ENCODE measurements at places on chromosomes 6 and 20.

GRCh38 chr6:106087548-106088325 lies 1.6 kb downstream of the PRDM1 start:
- DNase-seq, result no peak
- H3K4me1 ChIP-seq, result peaks cover 75% of the 10 kb centered on the region
- H3K27ac ChIP-seq, result peak overlapping the region; percentile 77
- no peaks in the 10 kb centered on the region for H3K27me3 ChIP-seq
- peaks cover 11% of the 10 kb centered on the region for H3K36me3 ChIP-seq

DNA sequence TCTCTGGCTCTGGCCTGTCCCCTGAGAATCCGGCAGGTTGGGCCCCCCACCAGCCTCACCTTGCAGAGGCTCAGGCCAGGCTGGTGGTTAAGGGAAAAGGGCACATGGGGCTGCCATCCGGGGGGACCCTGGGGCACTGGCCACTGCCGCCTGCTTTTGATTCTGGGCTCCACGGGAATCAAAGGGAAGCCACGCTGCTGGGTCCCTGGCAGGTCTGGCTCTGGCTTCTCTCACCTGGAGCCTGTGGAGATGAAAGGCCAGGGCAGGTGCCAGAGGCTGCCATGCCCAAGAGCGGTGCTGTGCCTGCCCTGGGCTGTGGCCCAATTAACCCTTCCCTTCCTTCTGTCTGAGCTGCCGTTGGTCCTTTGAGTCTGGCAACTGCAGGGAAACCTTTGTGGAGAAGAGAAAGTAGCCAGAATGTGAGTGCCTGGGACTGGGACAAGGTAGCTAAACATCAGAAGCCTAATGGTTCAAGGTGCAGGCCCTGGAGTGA lies 9.4 kb upstream of the CDH22 start:
- DNase-seq, result no peak
- H3K36me3 ChIP-seq, result no peaks in the 10 kb centered on the region
- H3K4me1 ChIP-seq, result peaks cover 2% of the 10 kb centered on the region
- H3K27me3 ChIP-seq, result peaks cover 85% of the 10 kb centered on the region

DNA sequence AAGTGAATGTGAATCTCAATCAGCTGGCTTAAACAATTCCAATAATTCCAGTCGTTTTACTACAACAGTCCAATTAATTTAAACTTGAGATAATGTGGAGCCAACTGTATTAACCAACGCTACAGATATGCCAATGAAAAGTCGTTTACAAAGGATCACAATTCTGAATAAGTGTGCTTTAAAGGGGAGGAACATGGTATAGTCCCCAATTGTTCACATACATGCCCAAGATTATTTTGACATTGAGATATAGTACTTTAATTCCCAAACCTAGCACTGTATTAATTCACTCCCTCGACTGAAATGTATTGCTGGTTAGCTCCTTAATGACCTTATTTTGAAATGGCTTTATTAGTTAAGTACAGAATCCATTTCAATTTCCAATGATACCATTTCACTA lies 2.5 kb downstream of the AKIRIN2 start:
- peak overlapping the region; percentile 94 for H3K27ac ChIP-seq
- peak overlapping the region; percentile 93 for H3K4me3 ChIP-seq
- no peak for DNase-seq
- no peaks in the 10 kb centered on the region for H3K27me3 ChIP-seq

- no peak for DNase-seq
- peaks cover 12% of the 10 kb centered on the region for H3K36me3 ChIP-seq
- no peaks in the 10 kb centered on the region for H3K27me3 ChIP-seq
- no peak overlapping the region for H3K27ac ChIP-seq
Measured at GRCh38 chr6:163501439-163501838, 86.9 kb downstream of the QKI start.

DNA sequence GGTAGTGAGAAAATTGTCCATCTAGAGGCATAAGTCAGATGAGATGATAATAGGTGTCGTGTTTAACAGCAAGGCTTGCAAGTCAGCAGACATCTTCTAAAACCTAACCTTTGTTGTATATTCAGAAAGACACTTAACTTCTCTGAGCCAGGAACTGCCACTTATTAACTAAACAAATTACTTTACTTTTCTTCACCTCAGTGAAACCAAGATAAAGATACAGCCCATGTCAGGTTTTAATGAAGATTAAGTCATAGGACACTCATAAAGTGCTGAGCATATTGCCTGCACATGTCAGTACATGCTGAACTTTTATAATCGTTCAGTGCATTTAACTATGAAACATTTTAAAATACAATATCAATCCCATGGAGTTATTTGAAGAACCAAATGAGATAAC lies 286.8 kb downstream of the NKAIN2 start:
- H3K4me3 ChIP-seq, result no peak overlapping the region
- no peaks in the 10 kb centered on the region for H3K27me3 ChIP-seq
- H3K36me3 ChIP-seq, result no peaks in the 10 kb centered on the region
- H3K4me1 ChIP-seq, result no peaks in the 10 kb centered on the region
- no peak for DNase-seq

DNA sequence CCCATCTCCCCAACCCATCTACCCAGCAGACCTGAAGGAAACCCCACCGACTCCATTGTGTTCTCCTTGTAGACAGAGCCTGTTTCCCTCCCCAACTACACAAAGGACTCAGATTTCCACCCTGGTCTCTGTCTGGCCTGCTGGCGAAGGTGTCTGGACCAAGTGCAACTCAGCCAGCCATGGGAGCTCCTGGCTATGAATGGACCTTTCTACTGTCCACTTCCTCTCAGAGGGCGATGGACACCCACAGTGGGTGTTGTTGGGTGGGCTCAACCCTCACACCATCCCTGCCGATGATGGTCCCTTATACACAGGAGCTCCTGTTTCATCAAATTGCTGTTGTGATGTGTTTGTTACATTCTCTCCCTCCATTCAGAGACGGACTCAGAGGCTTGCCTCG lies 112.5 kb upstream of the PHACTR3 start:
- H3K27ac ChIP-seq, result no peak overlapping the region
- no peak overlapping the region for H3K4me3 ChIP-seq
- DNase-seq, result no peak
- H3K4me1 ChIP-seq, result peaks cover 3% of the 10 kb centered on the region

- H3K27me3 ChIP-seq, result peaks cover 35% of the 10 kb centered on the region
- no peak overlapping the region for H3K27ac ChIP-seq
- DNase-seq, result no peak
- H3K4me1 ChIP-seq, result peaks cover 26% of the 10 kb centered on the region
Measured at GRCh38 chr6:33193619-33194018, 1.4 kb upstream of the COL11A2 start.

DNA sequence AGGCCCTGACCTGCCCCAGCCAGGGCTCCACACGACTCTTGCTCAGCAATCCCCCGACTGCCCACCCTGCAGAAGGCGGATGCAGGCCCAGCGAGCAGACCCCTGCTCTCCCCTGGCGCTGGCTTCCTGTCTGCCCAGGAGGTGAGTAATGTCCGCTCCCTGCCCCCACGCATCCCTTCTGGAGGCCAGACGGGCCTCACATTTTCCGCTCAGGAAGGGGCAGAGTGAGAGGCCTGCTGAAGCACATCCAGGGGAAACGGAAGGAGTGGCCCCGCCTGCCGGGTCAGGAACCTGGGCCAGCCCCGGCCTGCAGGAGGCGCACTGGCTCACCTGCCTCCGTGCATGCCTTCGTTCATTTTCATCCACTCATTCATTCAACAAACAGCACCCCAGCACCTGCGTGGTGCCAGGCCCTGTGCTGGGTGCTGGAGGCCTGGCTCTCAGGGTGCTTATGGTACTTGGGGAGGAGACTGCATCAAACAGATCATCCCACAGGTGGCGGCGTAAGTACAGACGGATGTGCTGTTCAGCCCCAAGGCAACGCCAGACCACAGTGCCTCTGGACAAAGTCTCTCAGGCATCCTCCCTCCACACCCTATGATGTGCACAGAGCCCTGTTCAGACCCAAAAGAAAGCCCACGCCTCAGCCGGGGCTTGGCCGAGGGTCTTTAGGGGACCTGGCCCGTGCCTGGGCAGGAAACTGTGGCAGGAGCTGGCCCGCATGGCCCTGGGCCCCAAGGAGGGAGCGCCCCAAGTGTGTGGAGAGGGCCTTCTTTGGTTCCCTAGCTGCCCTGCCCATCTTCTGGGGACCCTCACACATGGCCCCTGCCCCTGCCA lies 112.1 kb downstream of the ASXL1 start:
- H3K4me1 ChIP-seq, result no peaks in the 10 kb centered on the region
- peaks cover 34% of the 10 kb centered on the region for H3K36me3 ChIP-seq
- H3K27ac ChIP-seq, result peak overlapping the region; percentile 35
- H3K4me3 ChIP-seq, result no peak overlapping the region
- DNase-seq, result no peak
- no peaks in the 10 kb centered on the region for H3K27me3 ChIP-seq

GRCh38 chr20:19688031-19688806 lies 69.8 kb upstream of the RIN2 start:
- no peak for DNase-seq
- H3K27ac ChIP-seq, result no peak overlapping the region

GRCh38 chr20:50013976-50014375 lies 31.2 kb downstream of the SNAI1 start:
- DNase-seq, result no peak
- no peaks in the 10 kb centered on the region for H3K4me1 ChIP-seq
- H3K4me3 ChIP-seq, result no peak overlapping the region
- H3K27me3 ChIP-seq, result peaks cover 59% of the 10 kb centered on the region
- no peak overlapping the region for H3K27ac ChIP-seq

- H3K4me3 ChIP-seq, result no peak overlapping the region
- H3K27me3 ChIP-seq, result no peaks in the 10 kb centered on the region
- H3K27ac ChIP-seq, result peak overlapping the region; percentile 3
- DNase-seq, result no peak
- peaks cover 12% of the 10 kb centered on the region for H3K4me1 ChIP-seq
Measured at GRCh38 chr6:99491171-99491570, 24.1 kb downstream of the USP45 start.

DNA sequence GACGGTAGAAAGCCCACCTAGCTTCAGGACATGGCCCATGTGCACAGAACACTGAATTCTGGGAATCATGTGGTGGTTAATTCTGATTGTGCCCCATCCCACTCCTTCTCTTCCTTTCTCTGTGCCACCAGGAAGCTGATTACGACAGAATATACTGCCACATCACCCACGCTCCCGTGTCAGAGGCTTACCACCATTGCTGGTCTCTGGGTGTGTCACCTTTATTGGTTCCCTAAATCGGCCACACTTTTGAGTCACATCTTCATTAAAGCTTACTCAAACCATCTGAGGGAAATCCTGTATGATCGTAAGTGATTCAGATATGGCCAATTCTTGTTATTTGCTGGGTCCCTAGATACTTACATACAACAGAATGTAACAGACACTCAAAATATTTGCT lies 3.1 kb downstream of the TRMT6 start:
- no peak for DNase-seq
- peaks cover 47% of the 10 kb centered on the region for H3K36me3 ChIP-seq
- H3K27me3 ChIP-seq, result no peaks in the 10 kb centered on the region

DNA sequence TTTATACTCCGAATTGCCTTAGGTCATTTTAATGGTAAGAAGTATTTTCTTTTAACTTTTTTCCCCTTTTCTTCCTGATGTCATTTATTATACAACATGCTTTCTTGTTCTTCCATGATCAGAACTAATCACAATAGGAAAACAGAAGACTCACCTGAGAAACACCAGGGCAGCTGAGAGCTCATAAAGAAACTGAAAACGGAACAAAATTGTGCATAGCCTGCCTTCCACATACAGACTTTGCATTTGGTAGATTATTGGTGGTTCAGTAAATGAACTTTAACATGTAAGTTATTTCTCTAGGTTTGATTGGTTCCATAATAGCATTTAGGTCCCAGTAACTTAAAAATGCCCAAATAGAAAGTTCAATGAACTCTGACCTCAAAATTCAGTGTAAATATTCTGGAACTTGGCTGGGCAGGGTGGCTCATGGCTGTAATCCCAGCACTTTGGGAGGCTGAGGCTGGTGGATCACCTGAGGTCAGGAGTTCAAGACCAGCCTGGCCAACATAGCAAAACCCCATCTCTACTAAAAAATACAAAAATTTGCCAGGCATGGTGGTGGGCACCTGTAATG lies 161.1 kb upstream of the DTNBP1 start:
- peaks cover 6% of the 10 kb centered on the region for H3K36me3 ChIP-seq
- H3K4me1 ChIP-seq, result no peaks in the 10 kb centered on the region
- no peak for DNase-seq
- no peak overlapping the region for H3K4me3 ChIP-seq
- no peak overlapping the region for H3K27ac ChIP-seq

GRCh38 chr20:31560094-31560745 lies 44.9 kb upstream of the ID1 start:
- peak; percentile 65 for DNase-seq
- no peaks in the 10 kb centered on the region for H3K27me3 ChIP-seq
- H3K36me3 ChIP-seq, result peaks cover 50% of the 10 kb centered on the region
- no peak overlapping the region for H3K4me3 ChIP-seq
- no peak overlapping the region for H3K27ac ChIP-seq
- H3K4me1 ChIP-seq, result peaks cover 3% of the 10 kb centered on the region

GRCh38 chr6:37558168-37558567 lies 58.5 kb upstream of the CCDC167 start:
- H3K36me3 ChIP-seq, result no peaks in the 10 kb centered on the region
- peaks cover 46% of the 10 kb centered on the region for H3K4me1 ChIP-seq
- no peak overlapping the region for H3K4me3 ChIP-seq
- DNase-seq, result no peak
- peak overlapping the region; percentile 24 for H3K27ac ChIP-seq

- H3K27me3 ChIP-seq, result no peaks in the 10 kb centered on the region
- no peaks in the 10 kb centered on the region for H3K36me3 ChIP-seq
- no peaks in the 10 kb centered on the region for H3K4me1 ChIP-seq
Measured at GRCh38 chr6:74087899-74088298, 391.9 kb downstream of the CD109 start.

DNA sequence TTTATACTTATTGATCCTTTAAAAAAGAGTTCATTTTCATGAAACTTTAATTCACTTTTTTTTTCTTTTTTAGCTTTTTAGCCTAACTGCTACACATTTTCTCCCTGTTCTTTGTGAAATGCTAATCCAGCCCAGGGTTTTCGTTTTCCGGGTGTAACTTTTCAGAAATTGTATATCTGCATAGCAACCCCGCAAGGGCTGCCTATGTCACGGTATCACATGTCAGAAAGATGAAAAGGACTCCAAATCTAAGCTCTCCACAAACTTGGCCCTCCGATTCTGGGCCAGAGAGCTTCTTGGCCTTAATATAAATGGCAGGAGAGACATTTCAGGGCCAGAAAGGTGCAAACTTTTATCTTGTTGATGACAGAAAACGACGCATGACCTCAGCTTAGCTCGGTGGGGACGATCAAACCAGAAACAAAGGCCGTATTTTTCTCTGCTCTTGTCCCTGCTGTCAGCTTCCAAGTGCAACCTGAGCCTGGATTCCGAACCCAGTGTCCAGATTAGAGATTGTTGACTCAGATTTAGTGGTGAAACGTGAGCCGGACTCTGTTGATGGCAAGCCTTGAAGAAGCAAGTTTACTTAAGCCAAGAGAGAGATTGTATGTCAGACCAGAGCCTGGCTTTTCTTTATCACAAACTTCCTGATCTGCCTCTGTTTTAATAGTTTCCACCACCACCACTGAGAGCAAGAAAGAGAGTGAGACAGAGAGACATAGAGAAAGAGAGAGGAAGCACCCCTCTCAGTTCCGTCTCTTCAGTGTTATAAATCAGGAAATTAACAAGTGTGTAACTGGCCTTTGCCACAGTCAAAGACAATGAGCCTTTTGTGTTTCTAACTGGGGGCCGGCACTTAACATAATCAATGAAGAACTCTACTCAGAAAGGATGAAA lies 157.8 kb downstream of the SCML4 start:
- H3K4me3 ChIP-seq, result no peak overlapping the region
- no peak for DNase-seq
- no peak overlapping the region for H3K27ac ChIP-seq
- no peaks in the 10 kb centered on the region for H3K4me1 ChIP-seq
- no peaks in the 10 kb centered on the region for H3K36me3 ChIP-seq
- H3K27me3 ChIP-seq, result peaks cover 22% of the 10 kb centered on the region

Data from effector memory CD8-positive, alpha-beta T cell (primary cell).